IPS-NIHi11 (cell line): ENCODE measurements at places on chromosomes 5 and 9.
A peak's percentile ranks its signal among the peaks of the same experiment; 100 is the strongest.

DNA sequence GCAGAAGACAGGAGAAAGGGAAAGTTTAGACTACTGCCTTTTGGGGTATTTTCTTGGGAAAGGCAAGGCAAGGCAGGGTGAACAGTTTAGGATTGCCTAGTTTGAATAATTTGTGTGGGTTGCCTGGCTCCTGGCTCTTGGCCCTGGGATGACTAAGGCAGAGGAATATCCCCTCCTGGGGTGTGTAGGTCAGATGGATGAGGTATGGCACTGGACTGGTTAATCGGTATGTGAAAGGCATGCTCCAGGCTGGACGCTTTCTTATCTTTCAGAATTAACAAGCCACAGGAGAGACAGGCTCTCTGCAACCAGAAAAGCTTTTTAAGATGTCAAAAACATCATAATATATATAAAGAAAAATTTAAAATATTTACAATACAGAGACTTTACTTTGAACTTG lies 58.6 kb downstream of the STARD4 start:
- no peak for DNase-seq

- no peak for DNase-seq
These were observed 340.1 kb upstream of the PRR16 start for GRCh38 chr5:120124031-120124430.

DNA sequence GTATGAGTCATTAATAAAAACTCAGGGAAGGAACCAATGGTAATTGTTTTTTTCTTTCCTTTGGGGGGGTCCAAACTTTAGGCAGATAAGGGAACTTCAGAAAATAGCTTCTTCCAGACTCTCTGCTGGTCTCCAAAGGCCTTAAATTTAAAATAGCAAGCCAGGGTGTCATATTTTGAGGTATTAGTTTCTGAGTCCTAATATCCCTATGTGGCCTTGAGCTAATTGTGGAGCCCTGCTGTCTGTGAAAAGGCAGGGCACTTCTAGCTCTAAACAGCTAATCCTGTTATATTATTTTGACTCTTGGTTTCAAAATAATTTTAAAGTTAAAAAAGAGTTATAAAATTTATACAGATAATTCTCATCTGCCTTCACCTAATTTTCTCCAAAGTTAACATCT lies 195.7 kb upstream of the PPP1R2B start:
- no peak for DNase-seq

GRCh38 chr9:6616951-6617602 lies 28.5 kb downstream of the GLDC start:
- no peak for DNase-seq

- no peak for DNase-seq
These were observed 853.3 kb downstream of the MAT2B start for GRCh38 chr5:164358531-164359259.

DNA sequence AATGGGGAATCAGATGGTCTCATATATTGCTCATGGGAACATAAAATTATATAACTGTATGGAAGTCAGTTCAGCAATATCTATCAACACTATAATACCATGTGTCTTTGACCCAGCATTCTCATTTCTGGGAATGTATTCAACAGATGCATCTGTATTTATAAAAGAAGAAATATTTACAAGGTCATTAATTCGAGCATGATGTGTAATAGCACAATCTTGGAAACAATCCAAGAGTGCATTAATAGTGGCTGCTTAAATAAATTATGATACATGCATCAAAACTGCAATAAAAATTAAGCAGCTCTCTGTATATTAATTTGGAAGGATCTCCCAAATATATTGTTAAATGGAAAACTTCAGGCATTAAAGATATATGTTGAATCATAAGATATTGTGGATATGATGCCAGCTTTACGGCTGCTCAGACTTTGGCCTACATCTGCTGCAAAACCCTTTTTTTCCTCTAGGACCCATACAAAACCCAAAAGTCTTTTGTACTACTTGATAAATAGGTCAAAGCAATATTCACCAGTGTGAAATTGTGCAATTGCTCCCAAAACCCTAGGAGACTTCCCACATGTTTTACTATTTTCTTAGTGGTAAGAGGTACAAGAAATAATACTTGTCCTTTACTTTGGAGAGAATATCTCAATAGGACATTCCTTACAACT lies 45.3 kb upstream of the ISOC1 start:
- no peak for DNase-seq

- DNase-seq, result no peak
These were observed 134.1 kb downstream of the TRPM6 start for GRCh38 chr9:74753650-74754049.

DNA sequence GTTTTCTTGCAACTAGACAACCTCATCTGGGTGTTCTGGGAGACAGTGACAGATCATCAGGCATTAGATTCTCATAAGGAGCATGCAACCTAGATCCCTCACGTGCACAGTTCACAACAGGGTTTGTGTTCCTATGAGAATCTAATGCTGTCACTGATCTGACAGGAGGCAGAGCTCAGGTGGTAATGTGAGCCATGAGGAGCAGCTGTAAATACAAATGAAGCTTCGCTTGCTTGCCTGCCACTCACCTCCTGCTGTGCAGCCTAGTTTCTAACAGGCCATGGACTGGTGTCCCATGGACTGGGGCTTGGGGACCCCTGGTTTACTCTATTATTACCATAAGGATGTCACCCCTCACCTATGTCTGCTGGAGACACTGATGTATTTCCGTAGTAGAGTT lies 166.8 kb downstream of the PSAT1 start:
- no peak for DNase-seq

GRCh38 chr9:134132208-134132870 lies 3.5 kb upstream of the WDR5 start:
- no peak for DNase-seq

GRCh38 chr5:68222310-68222709 lies 6.8 kb downstream of the PIK3R1 start:
- DNase-seq, result no peak

DNA sequence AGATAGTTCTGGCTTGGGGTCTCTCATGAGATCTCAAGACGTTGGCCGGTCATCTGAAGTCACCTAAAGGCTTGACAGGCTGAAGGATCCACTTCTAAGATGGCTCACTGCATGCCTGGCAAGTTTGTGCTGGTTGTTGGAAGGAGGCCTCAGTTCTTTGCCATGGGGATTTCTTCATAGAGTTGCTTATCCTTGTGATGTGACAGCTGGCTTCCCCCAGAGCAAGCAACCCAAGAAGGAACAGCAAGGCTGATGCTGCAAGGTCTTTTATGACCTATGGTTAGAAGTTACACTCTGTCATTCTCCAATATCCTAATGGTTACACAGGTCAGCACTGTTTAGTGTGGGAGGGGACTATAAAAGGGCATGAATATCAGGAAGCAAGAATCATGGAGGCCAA lies 20.7 kb upstream of the GRPEL2 start:
- DNase-seq, result no peak

- no peak for DNase-seq
These were observed 246.3 kb downstream of the BNC2 start for GRCh38 chr9:16623989-16624743.

DNA sequence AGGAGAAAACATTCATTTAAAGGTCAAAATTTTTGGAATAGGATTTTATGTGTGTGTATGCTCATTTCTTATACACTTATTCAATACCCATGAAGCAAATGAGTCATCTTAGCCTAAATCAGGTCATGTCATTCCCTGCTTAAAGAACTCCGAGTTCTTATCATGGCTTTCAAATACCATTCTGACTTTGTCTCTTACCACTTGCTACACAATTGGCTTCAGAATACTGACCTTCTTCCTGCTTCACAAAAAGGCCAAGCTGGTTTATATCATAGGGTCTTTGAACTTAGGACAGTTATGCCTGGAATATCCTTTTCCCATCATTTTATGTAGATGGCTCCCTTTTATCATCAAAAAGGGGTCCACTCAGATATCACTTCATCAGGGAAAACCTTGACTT lies 652.2 kb upstream of the WWC1 start:
- DNase-seq, result no peak

GRCh38 chr5:100595152-100595811 lies 60.1 kb downstream of the FAM174A start:
- DNase-seq, result peak; percentile 6

DNA sequence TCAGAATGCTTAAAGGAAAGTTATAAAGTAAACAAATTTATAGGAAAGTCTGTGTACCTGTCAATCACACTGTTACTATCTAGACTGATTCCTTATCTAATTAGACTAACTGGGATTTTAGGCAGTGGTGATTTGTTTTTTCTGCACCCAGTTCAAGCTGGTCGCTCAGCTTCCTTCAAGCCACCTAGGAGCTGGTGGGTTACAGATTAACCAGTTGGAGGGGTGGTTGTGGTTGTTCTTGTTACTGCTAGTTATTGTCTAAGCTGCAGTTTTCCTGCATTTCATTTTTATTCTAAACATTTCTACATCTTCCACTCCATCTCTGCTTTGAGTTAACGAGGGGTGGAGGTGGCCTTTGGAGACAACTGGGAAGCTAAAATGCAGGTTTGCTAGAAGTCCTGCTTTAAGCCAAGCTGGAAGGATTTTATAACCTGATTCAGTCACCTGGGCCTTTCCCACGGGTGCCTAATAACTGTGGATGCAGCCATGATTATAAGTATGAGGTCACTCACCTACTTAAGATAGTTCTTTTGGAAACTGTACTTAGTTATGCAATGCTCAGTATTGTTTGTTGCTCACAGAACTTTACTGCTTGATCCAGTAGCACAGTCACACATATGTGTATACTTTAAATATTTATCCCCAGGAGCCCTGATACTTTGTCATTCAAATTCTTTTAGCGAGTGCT lies 303.9 kb upstream of the DAP start:
- no peak for DNase-seq

DNA sequence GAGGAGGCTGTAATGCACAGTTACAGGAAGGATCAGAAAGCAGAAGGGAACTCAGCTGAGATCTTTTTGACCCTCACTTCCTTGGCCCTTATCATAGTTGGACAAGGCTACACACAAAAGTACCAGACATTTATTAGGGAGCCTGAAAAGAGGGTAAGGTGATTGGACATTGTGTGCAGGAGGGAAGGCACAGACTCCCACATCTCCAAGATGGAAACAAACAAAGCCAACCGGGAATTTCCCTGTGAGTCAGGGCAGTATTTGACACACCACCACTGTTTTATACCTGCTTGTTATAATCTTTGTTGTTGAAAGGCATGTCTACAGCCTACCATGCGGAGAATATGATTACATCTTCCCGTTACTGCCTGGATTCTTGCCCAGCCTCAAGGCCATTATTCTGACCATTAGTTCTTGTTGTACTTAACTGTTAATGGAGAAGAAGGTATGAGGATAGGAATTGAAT lies 3.0 kb upstream of the CCNG1 start:
- DNase-seq, result no peak

DNA sequence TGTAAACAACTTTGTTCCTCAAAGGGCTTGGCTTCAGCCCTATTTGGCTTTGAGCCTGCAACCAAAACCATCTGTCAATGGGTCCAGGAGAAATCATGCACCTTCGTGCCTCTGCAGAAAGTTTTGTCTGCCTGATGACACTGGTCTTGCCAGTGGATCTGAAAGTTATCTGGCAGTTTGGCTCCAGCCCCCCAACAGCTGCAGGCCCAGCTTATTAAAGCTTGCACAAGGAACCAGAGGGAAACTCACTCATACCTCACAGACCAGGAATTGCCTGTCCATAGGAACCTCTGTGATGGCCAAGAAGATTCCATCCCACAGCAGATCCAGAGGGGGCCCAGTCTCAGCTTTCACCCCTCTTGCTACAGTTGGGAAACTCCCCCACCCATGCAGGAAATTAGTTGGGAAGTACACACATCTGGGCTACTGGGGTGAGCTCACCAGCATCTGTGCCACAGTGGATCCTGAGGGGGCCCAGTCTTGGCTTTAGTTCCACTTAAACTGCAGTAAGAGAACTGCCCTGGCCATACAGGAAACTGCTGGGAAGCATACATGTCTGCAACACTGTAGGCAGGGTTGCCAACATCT lies 265.5 kb downstream of the GRIA1 start:
- DNase-seq, result no peak

DNA sequence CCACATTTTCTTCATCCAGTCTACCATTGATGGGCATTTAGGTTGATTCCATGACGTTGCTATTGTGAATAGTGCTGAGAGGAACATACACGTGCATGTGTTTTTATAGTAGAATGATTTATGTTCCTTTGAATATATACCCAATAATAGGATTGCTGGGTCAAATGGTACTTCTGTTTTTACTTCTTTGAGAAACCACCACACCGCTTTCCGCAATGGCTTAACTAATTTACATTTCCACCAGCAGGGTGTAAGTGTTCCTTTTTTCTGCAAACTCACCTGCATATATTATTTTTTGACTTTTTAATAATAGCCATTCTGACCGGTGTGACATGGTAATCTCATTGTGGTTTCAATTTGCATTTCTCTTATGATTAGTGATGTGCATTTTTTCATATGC lies 82.2 kb upstream of the RFX3 start:
- DNase-seq, result no peak

DNA sequence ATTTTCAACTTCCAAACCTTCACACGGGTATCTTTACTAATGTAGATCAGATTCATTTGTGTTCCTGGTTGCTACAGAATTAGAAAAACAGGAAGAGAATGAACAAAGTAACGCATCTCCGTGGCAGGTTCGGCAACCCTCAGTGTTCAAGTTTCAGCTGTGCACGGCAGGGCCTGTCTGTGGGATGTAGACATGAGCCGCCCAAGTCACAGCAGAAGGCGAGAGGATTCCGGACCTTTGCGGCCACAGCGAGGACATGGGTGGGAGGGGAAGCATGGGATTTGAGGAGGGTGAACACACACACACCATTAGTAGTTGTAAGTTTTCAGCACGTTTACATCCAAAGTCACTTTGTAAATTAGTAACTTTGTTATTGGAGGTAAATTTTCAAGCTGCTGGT lies 31.7 kb upstream of the CEP72 start:
- DNase-seq, result no peak

GRCh38 chr5:6719896-6720560 lies 6.8 kb downstream of the TENT4A start:
- DNase-seq, result no peak

GRCh38 chr9:132384376-132384775 lies 22.3 kb downstream of the TTF1 start:
- no peak for DNase-seq

DNA sequence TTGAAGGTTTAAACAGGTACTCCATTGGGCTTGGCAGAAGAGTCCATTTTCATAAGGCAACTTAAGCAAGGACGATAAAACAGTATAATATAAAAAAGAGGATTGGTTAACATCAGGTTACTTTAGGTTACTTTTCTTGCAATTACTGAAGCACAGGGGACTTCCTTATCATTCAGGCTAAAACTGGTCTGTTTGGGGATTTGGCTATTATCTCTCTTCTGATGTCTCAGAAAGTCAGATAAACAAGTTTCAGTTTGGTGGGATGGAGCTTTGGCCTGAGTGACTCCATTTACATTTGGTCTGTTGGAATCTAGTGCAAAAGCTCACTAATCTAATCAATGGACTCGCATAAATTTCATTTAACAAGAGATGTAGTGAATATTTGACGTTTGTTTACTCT lies 8.0 kb downstream of the GAPT start:
- no peak for DNase-seq

GRCh38 chr5:57311921-57312735 lies 138.3 kb downstream of the GPBP1 start:
- DNase-seq, result no peak

- peak; percentile 84 for DNase-seq
These were observed 133.4 kb downstream of the SLC1A3 start for GRCh38 chr5:36739751-36740221.

- DNase-seq, result no peak
These were observed 21.7 kb downstream of the ERGIC1 start for GRCh38 chr5:172855597-172856292.
